Activated T-helper 17 cell treated with anti-CD3 and anti-CD28 coated beads, Interleukin-2, amount 50 U/mL, for 72 hours (primary cell): ENCODE measurements at places on chromosomes 11 and 22. TPM values are rescaled to one million over a fixed set of nuclear protein-coding genes. Genes with fewer than 3 reads are reported as not detected.

DNA sequence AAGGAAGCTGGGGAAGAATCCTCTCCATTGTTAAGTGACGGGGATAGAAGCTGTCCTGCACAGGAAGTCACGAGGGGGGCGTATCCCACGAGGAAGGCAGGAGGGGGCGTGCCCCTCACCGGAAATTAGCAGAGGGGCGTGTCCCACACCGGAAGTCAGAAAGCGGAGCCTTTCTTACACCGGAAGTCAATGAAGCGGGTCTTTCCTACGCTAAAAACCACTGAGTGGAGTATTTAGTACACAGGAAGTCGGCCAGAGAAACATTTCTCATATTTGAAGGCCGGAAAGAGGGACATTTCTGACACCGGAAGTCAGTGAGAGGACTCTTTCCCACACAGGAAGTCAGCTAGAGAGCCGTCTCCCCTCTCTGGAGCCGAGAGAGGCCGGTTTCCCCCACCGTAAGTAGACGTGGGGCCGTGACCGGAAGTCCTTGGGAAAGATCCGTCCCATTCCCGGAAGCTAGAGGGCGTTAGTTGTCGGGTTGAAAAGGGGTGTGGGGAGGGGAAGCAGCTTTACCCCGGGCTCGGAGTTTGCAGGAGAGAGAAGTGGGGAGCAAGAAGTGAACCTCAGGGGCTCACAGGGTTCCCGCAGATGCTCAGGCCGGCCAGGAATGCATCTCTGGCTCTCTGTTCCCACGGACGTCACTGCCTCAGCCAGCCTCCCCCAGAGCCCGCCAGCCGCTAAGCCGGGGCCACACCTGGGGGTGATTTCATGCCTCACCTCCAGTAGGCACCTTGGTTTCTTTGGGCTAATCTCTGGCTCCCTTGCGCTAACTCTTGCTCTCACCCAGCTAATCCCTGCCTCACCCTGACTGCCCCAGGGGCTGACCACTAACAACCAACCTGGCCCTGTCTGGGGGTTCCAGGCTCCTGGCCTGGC, 15.4 kb downstream of the MIAT start:
- ATAC-seq: peak; percentile 70

- ATAC-seq: no peak
These were observed 11.9 kb downstream of the IPO7 start for GRCh38 chr11:9396310-9396709.

- no peak for ATAC-seq
These were observed 9.5 kb upstream of the ADA2 start for GRCh38 chr22:17228725-17229126.

- ATAC-seq: no peak
These were observed 484.5 kb downstream of the MN1 start for GRCh38 chr22:27317096-27317495.

DNA sequence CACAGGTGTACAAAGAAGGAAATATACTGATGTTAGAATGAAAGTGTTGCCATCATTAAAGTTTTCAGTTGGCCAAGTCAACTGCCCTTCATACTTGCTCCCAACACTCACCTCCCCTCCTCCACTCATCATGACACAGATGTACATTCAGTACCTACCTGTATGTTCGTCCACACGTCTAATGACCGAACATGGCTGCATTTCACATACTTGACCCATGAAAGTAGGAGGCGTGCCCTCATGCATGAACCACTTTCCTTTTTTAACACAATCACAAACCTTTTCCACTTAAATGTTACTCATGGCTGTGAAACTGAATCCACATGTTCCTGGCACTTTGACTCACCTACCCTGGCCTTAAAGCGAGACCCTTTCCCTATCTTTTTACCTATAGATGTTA, 3.2 kb upstream of the BUD13 start:
- ATAC-seq: peak; percentile 4

DNA sequence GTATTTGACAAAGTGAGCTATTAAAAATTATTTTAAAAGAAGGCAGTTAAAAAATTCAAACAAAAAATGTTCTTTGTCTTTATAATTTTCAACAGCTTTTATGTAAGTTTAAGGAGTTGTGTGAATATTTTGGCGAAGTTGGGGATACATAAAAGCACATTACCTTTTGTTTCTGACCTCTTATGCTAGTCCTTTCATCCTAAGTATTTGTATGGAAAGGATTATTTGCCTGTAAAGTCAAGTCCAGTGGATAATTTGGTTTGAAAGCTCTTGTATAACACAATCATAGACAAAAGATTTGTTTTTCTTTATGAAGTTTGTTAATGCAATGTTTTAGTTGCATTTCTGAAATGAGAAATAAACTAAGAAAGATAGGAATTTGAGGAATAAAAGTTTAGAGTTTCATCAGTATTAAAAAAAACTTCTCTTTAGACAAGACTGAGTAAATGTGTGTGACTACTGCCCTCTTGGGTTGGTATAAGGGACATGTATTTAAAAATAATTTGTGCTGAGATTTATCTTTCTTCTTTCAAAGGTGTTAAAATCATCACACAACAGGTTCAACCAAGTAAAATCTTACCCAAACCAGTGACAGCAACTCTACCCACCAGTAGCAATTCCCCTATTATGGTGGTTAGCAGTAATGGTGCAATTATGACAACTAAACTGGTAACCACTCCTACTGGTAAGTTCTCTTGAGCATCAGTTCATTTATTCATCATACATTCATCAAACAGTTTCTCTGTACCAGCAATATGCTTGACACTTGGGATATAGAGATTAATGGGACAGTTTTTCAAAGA, 68.2 kb downstream of the EMSY start:
- ATAC-seq: no peak

GRCh38 chr11:587978-588380, 11.7 kb downstream of the PHRF1 start:
- ATAC-seq: peak; percentile 98

GRCh38 chr11:100667449-100667848, 19.6 kb upstream of the ARHGAP42 start:
- no peak for ATAC-seq

GRCh38 chr22:46613606-46614021, 6.6 kb upstream of the GRAMD4 start:
- ATAC-seq: peak; percentile 27

- ATAC-seq: no peak
These were observed 1480.4 kb downstream of the FAM181B start for GRCh38 chr11:81253244-81253643.

- no peak for ATAC-seq
These were observed 22.3 kb downstream of the VPS37C start for GRCh38 chr11:61138935-61139334.

INPP5J gene
- total RNA-seq: 0.09 TPM
